ENCODE measurements at places on chromosomes 12 and 14. TPM values are rescaled to one million over a fixed set of nuclear protein-coding genes. Genes with fewer than 3 reads are reported as not detected.
A peak's percentile ranks its signal among the peaks of the same experiment; 100 is the strongest.

DNA sequence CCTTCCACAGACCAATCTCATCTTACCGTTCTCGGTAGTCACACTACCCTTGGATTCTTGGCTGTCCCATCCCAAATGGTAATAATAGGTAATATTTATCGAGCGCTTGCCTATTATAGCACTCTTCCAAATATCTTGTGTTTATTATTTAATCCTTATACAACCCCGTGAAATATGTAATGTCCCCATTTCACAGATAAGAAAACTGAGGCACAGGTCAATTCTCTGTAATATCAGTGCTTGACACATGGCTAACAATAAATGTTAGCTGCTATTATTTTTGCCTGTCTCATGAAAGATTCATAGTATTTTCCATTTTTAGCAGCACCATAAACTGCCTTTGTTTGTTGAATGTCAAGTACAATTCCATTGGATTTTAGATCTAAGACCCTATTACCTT is 4.5 kb downstream of the TMX1 start:
- DNase-seq, result no peak

DNA sequence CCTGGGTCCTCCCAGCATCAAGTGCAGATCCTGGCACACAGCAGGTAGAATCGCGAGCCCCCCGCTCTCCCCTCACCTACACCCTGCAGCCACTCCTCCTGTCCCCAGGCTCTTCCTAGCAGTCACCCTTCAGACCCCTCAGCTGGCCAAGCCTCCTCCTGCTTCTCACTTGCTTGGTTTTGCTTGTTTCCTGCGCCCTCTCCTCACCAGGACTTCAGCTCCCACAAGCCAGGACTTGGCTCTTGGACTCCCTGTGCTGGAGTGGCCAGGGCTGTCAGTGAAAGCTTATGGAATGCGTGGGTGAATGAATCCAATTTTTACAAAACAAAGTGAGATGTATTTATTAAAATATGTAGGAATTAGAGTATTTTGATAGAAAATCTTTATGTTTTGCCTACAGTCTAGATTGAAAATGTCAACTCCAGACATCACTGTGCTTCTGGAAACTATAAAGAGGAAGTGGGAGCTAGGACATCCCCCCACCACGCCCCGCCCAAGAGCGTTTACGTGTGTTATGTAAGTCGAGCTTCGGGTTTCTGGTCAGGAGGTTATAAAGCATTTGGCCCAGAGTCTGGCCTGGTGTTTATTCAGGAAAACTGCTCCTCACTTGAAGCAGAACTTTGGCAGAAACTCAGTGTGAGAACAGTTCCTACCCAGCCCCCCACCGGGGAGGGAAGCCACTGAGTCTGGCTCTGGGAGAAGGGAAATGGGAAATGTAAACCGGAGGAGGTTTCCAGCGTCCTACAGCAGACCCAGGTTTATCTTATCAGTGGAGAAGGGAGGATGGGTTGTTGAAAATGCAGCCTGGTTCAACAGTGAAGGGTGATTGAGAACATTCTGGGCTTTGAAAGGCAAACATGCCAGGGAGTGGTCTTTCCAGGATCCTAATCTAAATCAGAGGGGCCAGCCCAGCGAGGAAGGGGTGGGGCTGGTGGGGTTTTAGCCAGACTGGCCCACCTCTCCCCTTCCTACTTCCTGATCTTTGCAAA is 8.8 kb downstream of the ALDH2 start:
- peak; percentile 75 for DNase-seq

The SERPINA10 gene
- not detected for total RNA-seq

- DNase-seq, result no peak
Measured at GRCh38 chr14:103366741-103367140, 18.5 kb upstream of the MARK3 start.

GRCh38 chr14:61406198-61406597 is 84.8 kb downstream of the PRKCH start:
- DNase-seq, result no peak

GRCh38 chr14:99573000-99573330 is 31.0 kb downstream of the CCDC85C start:
- no peak for DNase-seq

- no peak for DNase-seq
Measured at GRCh38 chr14:61452452-61452851, 131.1 kb downstream of the PRKCH start.

The OXA1L gene
- total RNA-seq, result 109 TPM

GRCh38 chr14:83419420-83419819 is 1885.8 kb upstream of the SEL1L start:
- no peak for DNase-seq

Measured in endodermal cell (in vitro differentiated cells).